ENCODE measurements at places on chromosomes 16 and 17.
A peak's percentile ranks its signal among the peaks of the same experiment; 100 is the strongest.

- no peak for DNase-seq
Observed at GRCh38 chr16:12406926-12407690, 396.6 kb downstream of the CPPED1 start.

DNA sequence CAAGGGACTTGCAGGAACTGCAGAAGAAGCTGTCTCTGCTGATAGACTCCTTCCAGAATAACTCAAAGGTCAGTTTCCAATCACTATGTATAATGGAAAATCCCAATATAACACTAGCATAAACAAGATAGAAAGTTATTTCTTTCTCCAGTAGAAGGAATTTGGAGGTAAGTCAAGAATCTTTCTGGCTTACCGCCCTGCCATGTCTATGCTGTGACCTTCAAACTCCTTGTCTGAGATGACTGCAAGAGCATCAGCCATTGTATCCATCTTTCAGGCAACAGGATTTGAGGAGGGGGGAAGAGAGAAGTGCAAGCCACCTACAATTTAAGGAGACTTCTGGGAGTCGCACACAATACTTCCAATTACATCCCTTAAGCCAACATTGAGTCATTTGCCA is 2.7 kb downstream of the LDAF1 start:
- DNase-seq, result no peak

- DNase-seq, result peak; percentile 7
Observed at GRCh38 chr17:27654654-27655524, 23.9 kb downstream of the LGALS9 start.

GRCh38 chr16:23700509-23700908 is 12.5 kb downstream of the ERN2 start:
- no peak for DNase-seq

GRCh38 chr17:34379868-34380267 is 16.8 kb upstream of the CCL1 start:
- DNase-seq, result no peak

- no peak for DNase-seq
Observed at GRCh38 chr17:76862079-76862478, 6.1 kb upstream of the MGAT5B start.

DNA sequence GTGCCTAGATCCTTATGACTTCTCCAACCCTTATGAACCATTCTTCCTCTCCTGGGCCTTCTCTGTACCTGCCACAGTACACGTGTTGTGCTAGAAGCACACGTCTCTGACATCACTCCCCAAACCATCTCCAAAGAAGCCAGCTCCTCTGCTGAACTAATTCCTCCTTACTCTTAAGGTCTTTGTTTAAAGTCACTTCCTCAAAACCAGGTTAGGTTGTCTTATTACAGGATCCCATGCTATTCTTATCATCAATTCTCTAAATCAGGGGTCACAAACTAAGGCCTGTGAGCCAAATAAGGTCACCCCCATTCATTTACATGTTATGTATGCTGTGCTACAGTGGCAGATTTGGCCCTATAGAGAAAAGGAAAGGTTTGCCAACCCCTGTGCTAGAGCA is 4.0 kb downstream of the SUPT6H start:
- DNase-seq, result no peak

GRCh38 chr16:83552930-83553329 is 254.8 kb upstream of the HSBP1 start:
- no peak for DNase-seq

- DNase-seq, result no peak
Observed at GRCh38 chr17:17892009-17892408, 55.2 kb upstream of the SREBF1 start.

GRCh38 chr17:78738278-78738677 is 43.8 kb downstream of the CYTH1 start:
- no peak for DNase-seq

GRCh38 chr16:19301931-19302330 is 16.4 kb downstream of the CLEC19A start:
- no peak for DNase-seq

DNA sequence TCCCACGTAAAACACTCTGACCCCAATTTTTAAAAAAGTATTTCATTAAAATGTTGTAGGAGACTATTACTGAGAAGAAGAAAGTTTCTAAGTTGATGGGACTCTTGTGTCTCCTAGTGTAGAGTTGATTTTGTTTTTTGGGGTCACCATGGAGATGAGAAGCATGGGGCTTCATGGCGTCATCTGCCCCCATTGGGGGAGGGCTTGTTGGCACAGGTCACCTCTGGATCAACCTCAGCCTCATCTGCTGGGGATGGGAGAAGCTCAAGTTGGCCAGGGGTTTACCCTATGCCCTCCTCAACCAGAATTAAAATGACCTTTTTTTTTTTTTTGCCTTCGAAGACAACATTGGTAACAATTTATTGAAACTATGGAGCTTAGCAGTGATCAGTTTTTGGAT is 28.3 kb downstream of the MSI2 start:
- DNase-seq, result no peak

DNA sequence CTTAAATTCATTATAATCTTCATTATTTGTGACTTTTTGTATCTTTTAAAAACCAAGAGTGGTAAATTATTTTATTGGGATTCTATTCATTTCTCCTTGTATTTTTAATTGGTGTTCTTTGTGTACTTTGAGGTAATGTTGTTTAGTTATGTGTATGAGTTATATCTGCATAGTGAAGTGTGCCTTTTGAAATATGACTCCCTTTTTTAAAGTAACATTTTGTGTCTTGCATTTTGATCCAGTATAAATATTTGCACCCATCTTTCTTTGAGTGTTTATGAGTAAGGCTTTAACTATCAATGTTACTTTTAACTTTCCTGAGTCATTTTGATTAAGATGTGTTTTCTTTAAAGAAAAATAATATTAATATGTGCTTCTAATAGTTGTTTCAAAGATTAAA is 90.0 kb upstream of the MYOCD start:
- no peak for DNase-seq

Measured in stimulated activated CD8-positive, alpha-beta memory T cell treated with anti-CD3 and anti-CD28 coated beads, Interleukin-4, amount 100 ng/mL, for 4 hours (primary cell).